Osteoblast (primary cell): ENCODE measurements at places on chromosomes 16 and 17. TPM values are rescaled to one million over a fixed set of nuclear protein-coding genes. Genes with fewer than 3 reads are reported as not detected.

Gene SLC26A11
- total RNA-seq: 12.7 and 17.4 TPM in 2 replicates

DNA sequence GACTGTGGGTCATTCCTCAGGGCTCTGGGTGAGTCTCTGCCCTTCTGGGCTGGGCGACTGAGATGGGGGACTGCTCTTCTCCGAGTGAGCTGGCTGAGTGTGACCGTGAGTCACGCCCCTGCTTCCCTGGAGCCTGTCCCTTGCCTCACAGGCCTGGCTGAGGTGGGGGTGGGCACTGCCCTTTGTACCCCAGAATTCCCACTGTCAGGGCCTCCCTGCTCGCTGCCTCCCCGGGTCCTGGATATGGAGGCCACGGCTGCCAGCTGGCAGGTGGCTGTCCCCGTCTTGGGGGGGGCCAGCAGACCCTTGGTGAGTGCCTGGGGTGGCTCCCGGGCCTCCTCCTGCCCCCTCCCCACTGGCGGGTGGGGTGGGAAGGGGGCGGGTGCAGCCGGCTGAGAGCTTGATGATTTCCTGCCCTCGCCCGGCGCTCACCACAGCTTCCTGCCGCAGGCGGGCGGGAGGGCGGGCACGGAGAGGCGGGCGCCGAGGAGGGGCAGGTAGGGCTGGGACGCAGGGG is at the start of gene LAT:
LAT (plus strand) TSS at position 434 of the 517 bp plus-strand sequence. CDS start 366 bp downstream, outside the sequence.
- peaks cover 36% of the 10 kb centered on the region for H3K36me3 ChIP-seq
- DNase-seq: peak; percentile 88
- H3K27ac ChIP-seq: no peak within 1 kb of the TSS

GRCh38 chr17:75439287-75439686 is 17.1 kb upstream of the TMEM94 start:
- no peak overlapping the region for H3K27ac ChIP-seq
- H3K27me3 ChIP-seq: peaks cover 3% of the 10 kb centered on the region
- peaks cover 7% of the 10 kb centered on the region for H3K4me1 ChIP-seq
- H3K36me3 ChIP-seq: no peaks in the 10 kb centered on the region
- no peak overlapping the region for H3K4me3 ChIP-seq

DNA sequence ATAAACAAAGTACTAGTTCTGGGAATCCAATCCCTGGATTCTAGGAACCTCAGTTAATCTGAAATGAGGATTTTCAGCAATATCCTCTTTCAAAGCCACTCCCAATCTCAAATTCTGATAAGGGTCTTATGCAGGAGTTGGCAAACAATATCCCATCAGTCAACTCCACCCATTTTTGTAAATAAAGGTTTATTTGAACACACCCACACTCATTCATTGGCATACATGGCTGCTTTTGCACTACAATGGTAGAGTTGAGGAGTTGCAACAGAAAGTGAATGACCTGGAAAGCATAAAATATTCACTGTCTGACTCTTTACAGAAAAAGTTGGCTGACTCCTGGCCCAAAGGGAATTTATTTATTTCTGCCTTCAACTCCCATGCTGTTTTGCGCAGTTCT is 157.7 kb upstream of the CDH11 start:
- DNase-seq: no peak
- no peaks in the 10 kb centered on the region for H3K27me3 ChIP-seq
- peaks cover 4% of the 10 kb centered on the region for H3K4me1 ChIP-seq
- no peak overlapping the region for H3K4me3 ChIP-seq
- H3K27ac ChIP-seq: no peak overlapping the region

GRCh38 chr17:45384047-45384788 is 48.5 kb downstream of the ARHGAP27 start:
- H3K36me3 ChIP-seq: no peaks in the 10 kb centered on the region
- H3K4me1 ChIP-seq: peaks cover 23% of the 10 kb centered on the region
- no peak overlapping the region for H3K27ac ChIP-seq
- peaks cover 2% of the 10 kb centered on the region for H3K27me3 ChIP-seq
- no peak for DNase-seq

Gene CLEC18C
- 0.29 and 0.36 TPM in 2 replicates for total RNA-seq

- DNase-seq: no peak
- H3K4me1 ChIP-seq: peaks cover 9% of the 10 kb centered on the region
- H3K36me3 ChIP-seq: no peaks in the 10 kb centered on the region
- peaks cover 5% of the 10 kb centered on the region for H3K27me3 ChIP-seq
These were observed 44.4 kb upstream of the SCNN1B start for GRCh38 chr16:23257682-23258081.

DNA sequence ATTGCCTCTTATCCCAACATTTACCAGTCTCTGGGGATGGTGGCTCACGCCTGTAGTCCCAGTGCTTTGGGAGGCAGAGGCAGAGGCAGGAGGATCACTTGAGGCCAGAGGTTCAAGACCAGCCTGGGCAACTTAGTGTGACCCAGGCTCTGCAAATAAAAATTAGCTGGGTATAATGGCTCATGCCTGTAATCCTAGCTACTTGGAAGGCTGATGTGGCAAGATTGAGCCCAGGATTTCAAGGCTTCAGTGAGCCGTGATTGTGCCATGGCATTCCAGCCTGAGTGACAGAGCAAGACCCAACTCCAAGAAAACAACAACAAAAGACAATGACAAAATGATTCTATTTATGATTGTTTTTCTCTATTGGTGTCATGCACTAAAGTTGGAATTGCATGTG is 244.9 kb downstream of the RBFOX1 start:
- no peak overlapping the region for H3K27ac ChIP-seq
- no peaks in the 10 kb centered on the region for H3K4me1 ChIP-seq
- no peak overlapping the region for H3K4me3 ChIP-seq
